ENCODE measurements at places on chromosomes 5 and 9. TPM values are rescaled to one million over a fixed set of nuclear protein-coding genes. Genes with fewer than 3 reads are reported as not detected.

The MVB12B gene
- total RNA-seq = 28.9 TPM

The SLC6A19 gene
- total RNA-seq = 0.06 TPM

The ADRA1B gene
- total RNA-seq = 3.2 TPM

The CBY3 gene
- total RNA-seq = not detected

The STPG3 gene
- total RNA-seq = not detected

The SPINK6 gene
- not detected for total RNA-seq

The RANBP6 gene
- total RNA-seq = 73.5 TPM

The HMMR gene
- 12.2 TPM for total RNA-seq

The SLC46A2 gene
- total RNA-seq = 0.30 TPM

The GFI1B gene
- 0.50 TPM for total RNA-seq

The LRRC19 gene
- not detected for total RNA-seq

The RCL1 gene
- 29.2 TPM for total RNA-seq

The ADAMTSL2 gene
- 6.9 TPM for total RNA-seq

The HK3 gene
- total RNA-seq = 0.66 TPM

The GLRA1 gene
- 5.1 TPM for total RNA-seq

The PKD2L2 gene
- not detected for total RNA-seq

The SPATA31A5 gene
- total RNA-seq = not detected

The HAND1 gene
- total RNA-seq = not detected

The NR2F1-AS1 gene
- total RNA-seq = 50.9 TPM

The EPB41L4A gene
- 67.5 TPM for total RNA-seq

The NNT gene
- total RNA-seq = 79.6 TPM

The CDO1 gene
- total RNA-seq = 58.3 TPM

The NPR3 gene
- 21.1 TPM for total RNA-seq

The CKMT2 gene
- 7.0 TPM for total RNA-seq

The OR5C1 gene
- total RNA-seq = not detected

The IFNA2 gene
- total RNA-seq = not detected

The TNFSF15 gene
- total RNA-seq = 0.69 TPM

The PHYHD1 gene
- total RNA-seq = 29.9 TPM

The ADAMTS6 gene
- 22.0 TPM for total RNA-seq

The BRIX1 gene
- 30.1 TPM for total RNA-seq

The PSAT1 gene
- total RNA-seq = 86.7 TPM

The ST8SIA4 gene
- 22.8 TPM for total RNA-seq

The FAM221B gene
- total RNA-seq = 0.06 TPM

The NEK6 gene
- total RNA-seq = 30.7 TPM

The NELFB gene
- 31.0 TPM for total RNA-seq

The RMRP gene
- 17,832 TPM for total RNA-seq

The PNPLA7 gene
- 2.2 TPM for total RNA-seq

The PCDHGA2 gene
- total RNA-seq = 10.4 TPM

The OR1Q1 gene
- not detected for total RNA-seq

The TLR4 gene
- total RNA-seq = 34.6 TPM

The PRUNE2 gene
- 166 TPM for total RNA-seq

The DBN1 gene
- total RNA-seq = 49.6 TPM

The GABRA1 gene
- 5.5 TPM for total RNA-seq

Measured in spinal cord (tissue), 10 donors.